ENCODE measurements at places on chromosomes 3 and 15.

GRCh38 chr3:59251869-59252268 is 202.0 kb upstream of the CFAP20DC start:
- DNase-seq = no peak

- DNase-seq = no peak
Observed at GRCh38 chr3:14608298-14608697, 43.3 kb upstream of the CCDC174 start.

GRCh38 chr3:72391659-72392058 is 456.6 kb downstream of the SHQ1 start:
- no peak for DNase-seq

DNA sequence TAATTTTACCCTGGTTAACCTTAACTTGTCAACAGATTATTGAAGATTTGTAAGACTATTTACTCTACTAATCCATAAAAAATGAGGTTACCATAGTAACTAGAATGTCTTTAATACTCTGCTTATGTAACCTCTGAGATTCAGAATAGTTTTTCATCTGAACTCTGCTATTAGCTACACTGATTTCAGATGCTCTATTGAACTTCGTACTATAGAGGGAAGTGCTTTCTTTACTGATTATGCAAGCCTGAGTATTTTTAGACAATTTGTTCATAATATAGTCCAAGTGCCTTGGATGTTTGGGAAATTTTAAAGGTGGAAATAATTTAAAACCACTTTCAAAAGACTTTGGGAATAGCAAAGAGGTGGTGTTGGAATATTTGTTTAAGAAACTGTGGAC is 107.9 kb upstream of the GBE1 start:
- no peak for DNase-seq

DNA sequence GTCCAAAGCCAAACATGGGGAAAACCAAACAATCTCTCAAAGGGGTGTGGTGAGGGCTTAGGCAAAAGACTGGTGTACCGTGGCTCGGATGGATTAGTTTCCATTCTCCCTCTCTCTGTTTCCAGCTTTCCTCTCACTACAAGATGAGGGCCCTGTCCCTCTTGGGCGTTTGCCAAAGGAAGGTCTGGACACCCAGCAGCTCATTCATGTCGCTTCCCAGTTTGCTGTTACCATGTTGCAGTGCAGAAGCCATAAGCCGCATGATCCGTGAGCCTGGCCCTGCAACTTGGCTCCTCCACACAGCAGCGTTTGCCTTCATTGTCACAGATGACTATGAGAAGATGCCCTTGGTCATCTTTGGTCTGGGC is 92.2 kb downstream of the APBA2 start:
- no peak for DNase-seq

DNA sequence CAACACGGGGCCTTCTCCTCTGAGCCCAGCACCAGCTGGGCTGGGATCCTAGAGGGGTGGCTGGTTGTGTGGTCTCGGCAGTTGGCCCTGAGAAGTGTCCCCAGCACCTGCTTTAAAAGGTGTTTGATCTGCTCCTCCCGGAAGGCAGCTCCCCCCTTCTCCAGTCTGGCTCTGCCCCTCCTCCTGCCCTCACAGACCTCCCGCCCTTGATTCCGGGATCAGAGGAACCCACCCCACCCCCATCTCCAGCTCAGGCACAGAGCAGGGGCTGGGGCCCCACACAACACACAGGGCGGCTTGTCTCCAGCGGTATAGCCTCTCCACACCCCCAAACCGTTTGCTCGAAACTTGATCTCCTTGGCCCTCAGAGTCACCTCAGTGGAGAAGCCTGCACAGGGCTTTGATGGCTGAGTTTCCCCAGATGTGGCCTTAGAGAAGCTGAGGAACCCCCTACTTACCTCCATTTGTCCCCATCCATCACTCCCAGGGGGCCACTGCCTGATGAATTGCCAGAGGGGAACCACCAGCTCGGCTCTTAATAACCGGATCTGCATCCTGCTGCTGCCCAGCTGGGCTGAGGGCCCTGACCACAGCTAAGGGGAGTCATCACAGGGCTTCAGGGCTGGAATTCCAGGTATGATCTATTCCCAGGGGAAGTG is 6.4 kb upstream of the STRA6 start:
- DNase-seq = peak; percentile 70

DNA sequence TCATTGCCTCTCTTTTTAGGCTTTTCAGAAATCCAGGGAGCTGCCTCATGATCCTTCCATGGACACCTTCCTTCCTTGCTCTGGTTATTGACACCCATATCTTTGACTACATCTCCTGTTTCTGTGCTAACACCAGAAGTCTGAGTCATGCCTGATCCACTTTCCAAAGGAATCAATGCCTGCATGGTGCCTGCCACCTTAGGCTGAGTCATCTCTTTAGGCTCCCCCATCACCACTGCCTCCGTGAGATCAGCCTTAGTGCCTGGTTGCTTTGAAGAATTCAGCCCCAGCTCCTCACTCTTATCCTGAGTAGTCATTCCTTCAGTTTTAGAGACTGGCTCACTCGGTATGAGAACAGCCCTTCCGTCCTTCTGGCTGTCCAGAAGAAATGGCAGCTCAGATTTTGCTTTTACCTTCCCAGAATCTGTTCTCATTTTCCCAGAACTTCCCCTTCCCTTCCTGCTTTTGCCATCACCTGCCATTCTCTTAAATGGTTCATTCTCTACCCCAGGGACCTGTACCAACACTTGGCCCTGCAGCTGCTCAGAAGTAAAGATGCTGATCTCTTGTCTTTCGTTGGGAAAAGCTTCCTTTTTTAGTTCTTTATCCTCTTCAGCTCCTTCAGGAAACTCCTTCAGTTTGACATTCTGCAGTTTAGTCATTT is 105.3 kb downstream of the MAP4 start:
- DNase-seq = no peak

DNA sequence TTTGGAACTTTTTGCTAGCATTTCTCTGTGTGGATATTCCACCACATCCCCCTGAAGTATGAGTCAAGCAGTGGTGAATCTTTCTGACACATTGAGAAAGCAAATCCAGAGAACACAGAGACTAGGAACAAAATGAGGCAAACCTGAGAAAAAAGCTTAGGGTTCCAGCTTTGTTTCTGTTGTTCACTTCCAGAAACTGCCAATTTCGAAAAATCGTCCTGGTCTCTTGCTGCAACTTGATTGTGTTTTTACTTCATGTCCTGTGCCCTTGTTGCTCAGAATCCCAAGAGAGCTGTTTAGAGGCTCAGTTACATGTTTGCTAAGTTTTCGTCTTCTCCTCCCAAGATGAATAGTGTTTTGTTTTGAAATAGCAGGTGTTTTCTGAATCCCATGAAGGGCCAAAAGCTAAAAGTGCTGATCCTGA is 13.7 kb downstream of the MAP2K1 start:
- DNase-seq = no peak

Data from right hindlimb (tissue), 1 donor.